Naive thymus-derived CD8-positive, alpha-beta T cell (primary cell): ENCODE measurements at places on chromosomes 5 and 9. TPM values are rescaled to one million over a fixed set of nuclear protein-coding genes. Genes with fewer than 3 reads are reported as not detected.

Gene ANKRD55
- 1.6 TPM for polyA plus RNA-seq

Gene TMEM174
- polyA plus RNA-seq, result not detected

Gene PCDHGA11
- polyA plus RNA-seq, result not detected

Gene TRIO
- polyA plus RNA-seq, result 0.69 TPM

Gene CDH6
- polyA plus RNA-seq, result not detected

Gene DRD1
- not detected for polyA plus RNA-seq

Gene SUSD3
- 86.7 TPM for polyA plus RNA-seq

Gene FBXL7
- not detected for polyA plus RNA-seq

Gene NRG2
- 0.04 TPM for polyA plus RNA-seq

Gene CCDC171
- 0.80 TPM for polyA plus RNA-seq

Gene DMRT3
- not detected for polyA plus RNA-seq

Gene PCDHAC1
- polyA plus RNA-seq, result not detected
